Non-pigmented ciliary epithelial cell (primary cell): ENCODE measurements at places on chromosomes 1 and 21.

GRCh38 chr1:204146965-204147364, 4.9 kb downstream of the ETNK2 start:
- DNase-seq = no peak

DNA sequence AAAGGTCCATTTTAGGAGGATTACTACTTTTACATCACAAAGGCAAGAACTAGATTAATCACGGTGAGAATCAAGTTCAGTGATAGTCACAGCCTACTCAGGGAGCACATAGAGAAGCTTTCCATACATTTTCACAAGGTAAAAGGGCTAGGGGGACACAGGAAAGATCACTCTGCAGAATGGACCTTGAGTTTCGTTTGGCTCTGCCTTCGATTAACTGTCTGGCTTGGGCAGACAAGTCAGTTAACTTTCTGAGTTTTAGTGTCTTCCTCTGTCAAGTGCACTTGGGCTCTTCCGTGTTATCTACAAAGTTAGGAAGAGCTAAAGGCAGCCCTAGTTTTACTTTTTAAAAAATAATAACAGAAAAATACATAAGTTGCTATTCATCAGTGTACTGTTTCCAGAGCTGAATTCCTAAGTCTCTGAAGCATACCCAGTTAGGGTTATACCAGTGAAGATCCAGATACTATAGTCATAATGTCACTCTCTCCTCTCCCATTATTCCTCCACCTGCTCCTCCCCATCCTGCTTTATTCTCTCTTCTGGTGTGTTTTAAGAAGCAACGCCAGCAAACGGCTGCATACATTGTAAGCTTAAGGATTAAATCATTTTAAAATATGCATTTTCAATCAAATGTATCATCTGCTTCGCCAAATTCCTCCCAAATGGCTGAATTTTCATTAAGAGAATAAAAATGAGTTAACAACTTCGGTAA, 1.7 kb downstream of the CEP170 start:
- no peak for DNase-seq

DNA sequence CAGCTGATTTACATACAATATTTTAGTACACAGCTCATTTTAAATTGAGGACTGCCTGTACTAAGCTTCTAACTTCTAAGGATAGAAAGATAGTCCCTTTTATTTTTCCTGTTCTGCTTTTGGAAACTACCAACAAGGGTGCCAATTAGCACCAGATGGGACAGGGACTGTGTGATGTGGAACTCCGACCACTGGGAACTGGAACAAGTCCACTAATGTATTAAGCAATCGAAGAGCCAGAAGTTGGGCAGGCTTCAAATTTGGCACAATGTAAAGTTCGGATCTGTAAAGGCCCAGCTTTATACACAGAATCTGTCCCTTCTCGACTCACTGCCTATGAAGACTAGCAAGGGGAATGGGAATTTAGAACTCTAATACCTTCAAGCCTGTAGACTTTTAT, 149.3 kb downstream of the ZC3H11B start:
- no peak for DNase-seq

DNA sequence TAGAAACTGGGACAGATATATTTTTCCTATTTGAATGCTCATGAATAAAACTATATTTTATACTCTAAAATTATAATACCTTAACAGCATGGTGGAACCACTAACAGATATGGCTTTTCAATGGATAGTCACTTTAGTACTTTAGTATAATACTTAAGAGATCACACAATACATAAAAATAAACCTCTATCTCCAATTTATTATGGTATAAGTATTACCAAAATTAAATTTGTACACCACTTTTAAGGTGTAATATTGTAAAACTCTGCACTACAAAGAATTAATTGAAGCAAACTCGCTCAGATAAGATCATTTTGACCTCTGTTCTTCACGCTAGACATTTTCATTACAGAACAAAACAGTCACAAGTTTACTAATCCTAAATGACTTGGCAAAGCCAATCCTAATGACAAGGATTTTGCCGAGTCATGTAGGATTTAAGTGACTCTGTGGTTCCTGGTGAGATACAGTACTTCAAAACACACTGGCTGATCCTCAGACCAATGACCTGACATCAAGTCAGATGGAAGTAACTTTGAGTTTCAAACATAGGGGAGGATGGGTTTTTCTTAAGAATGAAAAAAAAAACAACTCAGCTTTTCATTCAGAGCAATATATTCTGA, 200.6 kb downstream of the SMYD3 start:
- no peak for DNase-seq

DNA sequence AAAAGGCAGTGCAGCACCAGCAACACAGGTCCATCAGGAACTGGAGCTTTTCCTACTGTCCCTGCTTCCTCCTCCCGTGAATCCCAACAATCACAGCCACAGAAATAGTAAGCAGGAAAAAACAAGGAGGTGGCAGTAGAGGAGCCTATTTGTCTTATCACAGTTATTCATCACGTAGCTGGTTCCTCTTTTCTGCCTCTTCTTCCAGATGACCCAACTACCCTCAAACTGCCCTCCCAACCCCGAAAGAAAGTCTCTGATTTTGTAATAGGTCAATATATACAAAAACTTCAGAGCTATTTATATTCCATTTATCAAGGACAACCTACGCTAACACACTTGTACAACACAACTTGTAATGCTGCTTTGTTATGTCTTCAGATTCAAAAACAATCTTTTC, 21.4 kb downstream of the GNB1 start:
- no peak for DNase-seq

GRCh38 chr1:227779021-227779441, 36.4 kb upstream of the PRSS38 start:
- DNase-seq = no peak

GRCh38 chr1:70247768-70248167, 26.6 kb downstream of the SRSF11 start:
- no peak for DNase-seq
